A673 (cell line): ENCODE measurements at places on chromosomes 2 and 18.

DNA sequence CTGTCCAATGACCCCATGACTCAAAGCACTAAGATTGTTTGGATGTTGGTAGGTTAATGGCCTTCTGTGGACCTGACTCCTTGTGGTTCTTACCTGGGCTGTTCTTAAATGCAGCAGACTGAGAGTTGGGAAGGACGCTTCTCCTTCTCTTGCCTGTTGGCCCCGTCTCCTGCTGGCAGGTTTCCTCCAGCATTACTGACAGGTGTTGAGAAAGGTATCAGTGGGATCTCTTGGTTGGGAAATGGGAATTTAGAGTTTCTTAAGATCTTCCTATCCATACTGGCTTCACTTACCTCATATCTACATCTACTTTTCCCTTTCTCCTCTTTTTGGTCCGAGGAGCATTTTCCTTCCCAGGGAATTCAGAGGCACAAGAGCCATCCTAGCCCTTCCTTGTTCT is 57.9 kb downstream of the TET3 start:
- no peak for DNase-seq

DNA sequence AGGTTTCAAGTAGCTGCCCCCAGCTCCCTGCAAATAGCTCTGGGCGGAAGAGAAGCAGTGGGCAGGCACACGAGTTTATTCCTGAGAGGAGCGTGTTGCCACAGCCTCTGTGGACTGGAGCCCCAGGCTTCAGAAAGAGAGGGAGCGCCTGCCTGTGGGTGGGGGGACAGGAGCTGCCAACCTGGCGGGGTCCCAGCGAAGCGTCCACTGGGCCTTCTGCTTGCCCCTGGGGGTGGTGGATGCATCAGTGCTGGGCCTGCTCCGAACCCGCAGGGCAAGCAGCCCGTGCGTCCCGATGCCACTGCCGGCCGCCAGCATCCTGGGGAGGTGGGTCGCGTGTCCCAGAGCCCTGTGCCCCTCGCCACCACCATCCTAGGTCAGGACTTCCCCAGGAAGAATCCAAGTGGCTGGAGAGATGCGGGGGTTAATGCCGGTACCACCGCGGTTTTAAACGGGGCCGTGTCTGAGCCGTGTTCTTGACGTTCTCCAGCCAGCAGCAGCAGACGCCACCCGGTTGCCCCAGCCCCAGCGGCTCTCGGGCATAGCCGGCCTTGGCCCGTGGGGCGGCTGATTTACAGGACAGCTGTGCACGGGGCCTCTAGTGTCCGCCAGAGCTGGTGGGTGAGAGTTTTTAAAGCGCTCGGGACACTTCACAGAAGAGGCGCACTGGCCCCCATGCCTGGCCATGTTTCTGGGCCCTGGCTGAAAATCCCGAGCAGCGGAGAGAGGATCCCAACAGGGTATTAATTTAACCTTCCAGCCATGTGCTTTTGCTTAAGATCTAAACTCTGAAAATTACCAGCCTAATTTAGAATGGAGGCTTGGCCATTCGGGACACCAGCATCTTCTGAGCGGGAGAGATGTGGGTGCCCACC is 84.7 kb downstream of the NFATC1 start:
- DNase-seq, result no peak

GRCh38 chr18:2589345-2590068 is 18.1 kb downstream of the NDC80 start:
- no peak for DNase-seq

GRCh38 chr2:67616749-67617148 is 219.6 kb downstream of the ETAA1 start:
- DNase-seq, result peak; percentile 45

GRCh38 chr2:202023904-202024266 is 9.8 kb upstream of the FZD7 start:
- no peak for DNase-seq
